ENCODE measurements at places on chromosomes 16 and 17.

DNA sequence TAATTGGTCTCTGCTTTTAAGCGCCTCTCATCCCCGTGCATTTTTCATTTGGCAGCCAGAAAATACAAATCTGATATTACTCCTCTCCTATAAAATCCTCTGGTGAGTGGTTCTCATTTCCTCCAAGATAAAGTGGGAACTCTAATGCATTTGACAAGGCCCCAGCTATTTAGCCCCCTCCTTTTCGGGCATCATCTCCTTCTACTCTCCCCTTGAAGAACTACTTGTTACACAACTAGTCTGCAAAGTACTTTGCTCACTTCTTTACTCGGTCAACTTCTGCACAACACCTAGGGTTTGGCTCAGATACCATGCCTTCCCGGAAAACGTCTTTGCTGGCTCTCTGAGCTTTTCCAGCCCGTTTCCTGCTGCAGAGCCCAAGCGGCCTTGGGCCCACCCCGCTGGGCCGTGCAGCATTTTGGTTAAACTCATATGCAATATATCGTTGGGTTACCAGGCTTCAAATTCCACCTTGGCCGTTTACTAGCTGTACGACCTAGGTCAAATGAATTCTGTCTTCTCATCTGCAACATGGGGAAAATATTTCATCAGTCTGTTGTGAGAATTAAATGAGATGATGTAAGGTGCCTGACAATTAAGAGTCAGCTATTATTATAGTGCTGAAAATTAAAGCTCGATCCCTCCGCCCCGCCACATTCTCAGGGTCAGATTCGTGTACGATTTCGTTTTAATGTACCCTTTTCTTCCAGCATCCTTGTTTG lies 883 bp upstream of the TAF15 start:
- no peak for DNase-seq

- no peak for DNase-seq
Measured at GRCh38 chr17:81859906-81860755, at the start of gene P4HB. Gene P4HB (minus strand): TSS chr17:81860535. CDS start chr17:81860471, 64 bp downstream.

- no peak for DNase-seq
Measured at GRCh38 chr16:67446968-67447507, 16.1 kb downstream of the HSD11B2 start.

DNA sequence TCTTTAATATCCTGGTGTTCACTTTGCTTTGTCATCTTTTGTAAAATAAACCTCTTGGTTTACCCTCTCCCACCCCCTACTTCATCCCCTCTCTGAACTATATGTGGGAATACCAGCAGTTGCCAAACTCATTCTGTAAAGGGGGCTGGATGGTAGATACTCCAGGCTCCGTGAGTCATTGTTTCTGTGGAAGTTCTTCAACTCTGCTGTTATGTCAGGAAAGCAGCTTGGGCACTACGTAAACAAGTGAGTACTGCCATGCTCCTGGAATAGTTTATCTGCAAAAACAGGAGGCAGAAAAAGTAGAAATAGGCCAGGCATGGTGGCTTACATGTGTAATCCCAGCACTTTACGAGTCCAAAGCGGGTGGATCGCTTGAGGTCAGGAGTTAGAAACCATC lies 17.6 kb downstream of the MVP start:
- no peak for DNase-seq

DNA sequence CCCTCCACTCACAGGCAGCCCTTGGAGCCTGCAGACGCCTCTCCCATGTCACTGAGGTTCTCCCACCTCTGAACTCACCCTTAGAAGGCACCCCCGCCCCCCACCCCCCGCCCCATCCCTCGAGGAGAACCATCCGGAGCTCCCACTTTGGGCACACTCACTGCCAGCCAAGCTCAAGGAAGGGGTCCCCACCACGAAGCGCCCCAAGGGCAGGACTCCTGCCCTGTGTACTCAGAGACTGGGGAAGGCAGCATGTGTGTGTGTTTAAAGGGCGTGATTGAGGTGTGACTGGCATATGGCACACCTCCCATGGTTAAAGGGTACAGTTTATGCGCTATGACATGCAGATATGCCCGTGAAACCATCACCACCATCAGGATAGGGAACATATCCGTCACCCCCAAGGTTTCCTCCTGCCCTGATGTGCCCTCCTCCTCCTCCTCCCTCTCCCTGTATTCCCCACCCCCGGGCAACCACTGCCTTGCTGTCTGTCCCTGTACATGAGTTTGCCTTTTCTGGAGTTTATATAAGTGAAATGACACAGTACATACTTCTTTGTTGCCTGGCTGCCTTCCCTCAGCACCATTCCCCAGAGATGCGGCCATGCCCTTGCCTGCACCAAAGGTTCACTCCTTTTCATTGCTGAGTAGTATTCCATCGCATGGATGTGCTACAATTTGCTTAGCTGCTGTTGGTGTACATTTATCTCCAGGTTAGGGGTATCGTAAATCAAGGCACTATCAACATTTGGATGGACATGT lies 14.0 kb upstream of the RBFOX3 start:
- no peak for DNase-seq

DNA sequence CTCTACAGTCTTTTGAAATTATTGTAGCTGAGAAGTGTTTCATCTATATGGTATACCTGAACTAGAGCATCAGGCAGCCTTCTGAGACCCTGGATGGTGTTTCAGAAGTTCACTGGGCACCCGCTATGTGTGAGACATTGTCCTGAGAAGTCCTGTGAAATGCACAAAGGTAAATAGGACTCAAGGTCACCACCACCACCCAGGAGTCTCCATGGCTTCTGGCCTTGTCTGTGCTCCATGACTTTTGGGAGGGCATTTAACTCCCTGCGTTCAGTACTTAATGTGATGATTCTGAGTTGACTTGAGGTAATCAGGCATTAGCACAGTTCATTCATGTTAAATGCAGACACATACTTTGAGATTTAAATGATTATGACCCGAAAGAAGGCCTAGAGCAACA lies 1.1 kb downstream of the MLYCD start:
- DNase-seq = no peak

GRCh38 chr16:61879306-61879705 lies 156.9 kb downstream of the CDH8 start:
- DNase-seq = no peak

- no peak for DNase-seq
Measured at GRCh38 chr16:89103156-89103555, 9.5 kb downstream of the ACSF3 start.
